ENCODE measurements at places on chromosomes 4 and X. TPM values are rescaled to one million over a fixed set of nuclear protein-coding genes. Genes with fewer than 3 reads are reported as not detected.

GRCh38 chrX:132394591-132394990 is 94.2 kb downstream of the MBNL3 start:
- no peaks in the 10 kb centered on the region for H3K27me3 ChIP-seq
- no peak overlapping the region for H3K27ac ChIP-seq
- no peaks in the 10 kb centered on the region for H3K4me1 ChIP-seq
- no peak for DNase-seq
- no peak overlapping the region for H3K4me3 ChIP-seq

- DNase-seq: no peak
- H3K4me3 ChIP-seq: no peak overlapping the region
- no peak overlapping the region for H3K27ac ChIP-seq
Observed at GRCh38 chr4:129264008-129264657, 168.2 kb downstream of the C4orf33 start.

DNA sequence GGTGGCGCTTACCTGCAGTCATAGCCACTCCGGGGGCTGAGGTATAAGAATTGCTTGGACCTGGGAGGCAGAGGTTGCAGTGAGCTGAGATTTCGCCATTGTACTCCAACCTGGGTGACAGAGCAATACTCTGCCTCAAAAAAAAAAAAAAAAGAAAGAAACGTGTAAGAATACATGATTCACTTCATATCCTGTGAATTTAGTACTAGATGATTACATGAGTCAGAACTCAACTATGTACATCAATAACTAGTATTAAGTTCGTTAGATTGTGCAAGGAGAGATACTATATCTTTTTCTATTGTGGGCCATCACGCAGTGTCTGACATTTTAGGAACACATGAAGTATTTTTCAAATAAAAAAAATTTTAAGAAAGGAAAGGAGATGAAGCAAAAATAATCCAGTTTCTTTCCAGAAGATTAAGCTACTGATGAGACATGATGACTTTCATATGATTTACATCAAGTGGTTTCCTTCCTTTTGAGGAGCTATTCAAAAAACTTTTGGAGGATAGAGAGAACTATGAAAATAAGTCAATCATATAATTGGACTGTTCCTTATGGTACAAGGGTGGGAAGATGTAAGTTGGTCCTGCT is 64.7 kb upstream of the EXOC1L start:
- H3K4me1 ChIP-seq: no peaks in the 10 kb centered on the region
- no peak overlapping the region for H3K4me3 ChIP-seq
- H3K27me3 ChIP-seq: no peaks in the 10 kb centered on the region

POLR2B gene
- total RNA-seq: 105 TPM

GRCh38 chr4:79048878-79049277 is 109.6 kb upstream of the PAQR3 start:
- no peak for DNase-seq
- H3K27ac ChIP-seq: no peak overlapping the region
- H3K36me3 ChIP-seq: no peaks in the 10 kb centered on the region
- no peaks in the 10 kb centered on the region for H3K27me3 ChIP-seq

SPANXA1 gene
- total RNA-seq: not detected

SOWAHD gene
- 0.26 TPM for total RNA-seq

DNA sequence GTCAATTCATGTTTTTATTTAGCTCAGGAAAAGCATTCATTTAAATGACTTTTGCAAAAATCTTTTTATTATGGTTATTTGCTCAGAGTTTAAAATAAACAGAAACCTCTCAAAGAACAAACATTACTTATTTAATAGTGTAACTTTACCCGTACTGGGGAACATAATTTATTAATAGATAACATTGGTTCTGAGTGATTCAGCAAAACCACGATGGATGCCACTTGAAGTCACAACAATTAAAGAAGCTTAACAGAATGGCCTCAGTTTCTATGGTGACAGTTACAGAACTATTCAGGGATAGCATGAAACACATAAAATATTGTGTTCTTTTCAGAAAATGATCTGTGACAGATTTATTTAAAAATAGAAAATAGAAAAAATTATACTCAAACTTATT is 368.7 kb downstream of the CCSER1 start:
- H3K27ac ChIP-seq: no peak overlapping the region
- no peak overlapping the region for H3K4me3 ChIP-seq
- H3K27me3 ChIP-seq: no peaks in the 10 kb centered on the region
- no peak for DNase-seq
- no peaks in the 10 kb centered on the region for H3K4me1 ChIP-seq
- no peaks in the 10 kb centered on the region for H3K36me3 ChIP-seq

DNA sequence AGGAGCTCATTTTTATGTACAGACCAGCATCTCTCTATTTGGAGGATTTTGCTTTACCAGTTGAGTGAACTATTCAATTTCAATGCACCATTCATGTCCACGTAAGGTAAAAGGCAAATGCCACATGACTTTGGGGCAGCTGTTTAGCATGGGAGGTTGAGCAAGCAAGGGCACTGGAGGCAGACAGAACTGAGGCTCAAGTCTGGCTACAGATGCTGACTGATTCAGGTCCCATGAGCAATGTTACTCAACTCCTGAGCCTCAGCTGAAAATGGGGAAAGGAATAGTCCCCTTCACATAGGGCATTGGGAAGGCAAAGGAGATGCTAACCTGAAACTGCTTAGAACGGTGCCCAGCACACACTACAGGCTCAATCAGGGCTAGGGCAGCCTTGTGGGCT is 93.0 kb upstream of the MTM1 start:
- no peak for DNase-seq
- no peak overlapping the region for H3K27ac ChIP-seq
- peaks cover 8% of the 10 kb centered on the region for H3K36me3 ChIP-seq
- peaks cover 7% of the 10 kb centered on the region for H3K4me1 ChIP-seq

PPEF2 gene
- total RNA-seq: not detected

GRCh38 chr4:151537687-151538086 is 128.7 kb downstream of the FHIP1A start:
- H3K36me3 ChIP-seq: no peaks in the 10 kb centered on the region
- H3K4me1 ChIP-seq: peaks cover 5% of the 10 kb centered on the region
- H3K27me3 ChIP-seq: no peaks in the 10 kb centered on the region
- H3K27ac ChIP-seq: no peak overlapping the region

GRCh38 chr4:124945422-124945821 is 232.9 kb upstream of the ANKRD50 start:
- no peak overlapping the region for H3K27ac ChIP-seq
- no peak for DNase-seq

TLR6 gene
- total RNA-seq: 2.3 TPM

FAAH2 gene
- total RNA-seq: under 0.01 TPM

GRCh38 chrX:70445951-70446350 is 1.3 kb downstream of the DLG3 start:
- H3K36me3 ChIP-seq: no peaks in the 10 kb centered on the region
- no peak for DNase-seq
- no peaks in the 10 kb centered on the region for H3K4me1 ChIP-seq
- no peak overlapping the region for H3K4me3 ChIP-seq

DNA sequence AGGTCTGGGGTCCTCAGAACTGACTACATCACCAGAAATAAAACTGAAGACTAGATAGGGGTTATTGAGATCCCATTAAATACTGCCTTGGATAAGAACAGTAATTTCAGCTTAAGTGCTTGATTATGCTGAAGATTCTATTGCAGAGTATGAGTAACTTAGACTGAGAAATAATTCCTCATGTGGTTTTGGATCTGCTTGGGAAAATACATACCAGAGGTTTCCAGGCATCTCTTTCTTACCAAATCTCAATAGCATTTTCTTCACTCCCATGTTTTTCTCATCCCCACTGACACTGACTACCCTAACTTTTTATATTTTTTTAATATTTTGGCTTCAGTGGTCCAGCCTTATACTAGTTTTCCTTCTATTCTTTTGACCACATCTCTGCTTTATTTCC is 92.0 kb upstream of the TEX13D start:
- H3K36me3 ChIP-seq: no peaks in the 10 kb centered on the region
- no peaks in the 10 kb centered on the region for H3K4me1 ChIP-seq
- no peaks in the 10 kb centered on the region for H3K27me3 ChIP-seq

DNA sequence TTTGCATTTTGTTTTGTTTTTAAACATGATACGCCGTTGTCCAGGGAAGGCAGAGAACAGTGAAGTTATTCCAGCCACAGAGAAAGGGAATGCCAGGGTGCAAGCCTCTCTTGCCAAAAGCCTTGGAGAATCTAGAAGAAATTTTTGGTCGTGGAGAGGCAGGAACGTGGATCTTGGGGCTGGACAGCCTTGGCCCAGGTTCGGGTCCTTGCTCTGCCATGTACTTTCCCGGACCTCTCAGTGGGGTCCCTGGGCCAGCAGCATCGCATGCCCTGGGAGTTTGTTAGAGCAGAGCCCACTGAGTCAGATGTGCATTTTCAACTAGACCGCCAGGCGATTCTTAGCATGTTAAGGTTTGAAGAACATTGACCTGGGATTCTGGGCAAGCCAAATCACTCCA is 18.6 kb downstream of the FAM9A start:
- no peak for DNase-seq
- no peak overlapping the region for H3K4me3 ChIP-seq
- H3K27me3 ChIP-seq: no peaks in the 10 kb centered on the region
- H3K36me3 ChIP-seq: no peaks in the 10 kb centered on the region

- peak within 1 kb of the TSS; percentile 36 for H3K4me3 ChIP-seq
- no peaks in the 10 kb centered on the region for H3K36me3 ChIP-seq
- peaks cover 8% of the 10 kb centered on the region for H3K27me3 ChIP-seq
- H3K4me1 ChIP-seq: no peaks in the 10 kb centered on the region
- peak; percentile 5 for DNase-seq
Observed at GRCh38 chr4:154491341-154492271, at the start of gene DCHS2. TSS of gene DCHS2 (minus strand) at chr4:154491799. CDS start at chr4:154491355, 444 bp downstream.

ATOH1 gene
- not detected for total RNA-seq

HGFAC gene
- total RNA-seq: under 0.01 TPM

GRCh38 chr4:10659251-10659650 is 25.3 kb downstream of the CLNK start:
- H3K4me3 ChIP-seq: no peak overlapping the region
- no peaks in the 10 kb centered on the region for H3K27me3 ChIP-seq
- H3K27ac ChIP-seq: no peak overlapping the region
- peaks cover 4% of the 10 kb centered on the region for H3K4me1 ChIP-seq
- no peak for DNase-seq

FGFBP1 gene
- total RNA-seq: not detected
